HTR-8/SVneo (cell line): ENCODE measurements at places on chromosomes 12 and 14.
A peak's percentile ranks its signal among the peaks of the same experiment; 100 is the strongest.

DNA sequence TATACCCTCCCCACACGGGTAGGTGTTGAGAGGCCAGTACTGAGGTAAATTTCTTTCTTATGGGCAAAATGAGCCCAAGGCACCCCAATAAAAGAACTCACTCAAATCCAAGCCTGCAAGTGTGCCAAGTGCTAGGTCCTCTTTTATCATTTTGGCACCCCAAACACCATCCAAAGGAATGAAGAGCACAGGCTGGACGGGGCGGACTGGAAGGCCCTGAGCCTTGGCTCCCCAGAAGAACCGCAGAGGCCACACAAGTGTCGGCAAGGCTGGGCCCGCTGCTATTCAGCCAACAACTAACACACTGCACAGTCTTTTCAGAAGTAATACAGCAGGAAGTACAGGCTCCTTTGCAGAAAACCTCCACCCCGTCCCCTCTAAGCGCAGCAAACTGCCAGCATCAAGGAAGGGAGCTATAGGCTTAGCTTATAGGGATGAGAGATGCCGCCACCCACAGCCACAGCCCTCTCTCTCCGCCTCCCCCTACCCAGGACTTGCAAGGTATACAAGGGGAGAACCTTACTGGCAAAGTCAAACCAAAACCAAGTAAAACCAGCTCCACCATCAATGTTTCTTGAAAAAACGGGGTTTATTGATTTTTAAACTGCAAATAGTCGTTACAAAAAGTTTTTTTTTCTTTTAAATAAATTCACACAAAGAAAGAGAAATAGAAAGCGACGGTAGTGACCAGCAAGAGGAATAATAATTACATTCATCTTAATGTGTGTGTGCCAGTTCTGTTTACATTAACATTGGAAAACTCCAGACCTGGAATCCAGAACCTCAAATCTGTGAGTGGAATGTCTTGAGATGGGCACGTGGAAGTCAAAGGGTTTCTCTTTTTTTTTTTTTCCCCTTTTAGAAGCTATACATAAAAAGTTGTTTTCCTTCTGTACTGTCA, 5.5 kb downstream of the ZFP36L1 start:
- no peak for DNase-seq

DNA sequence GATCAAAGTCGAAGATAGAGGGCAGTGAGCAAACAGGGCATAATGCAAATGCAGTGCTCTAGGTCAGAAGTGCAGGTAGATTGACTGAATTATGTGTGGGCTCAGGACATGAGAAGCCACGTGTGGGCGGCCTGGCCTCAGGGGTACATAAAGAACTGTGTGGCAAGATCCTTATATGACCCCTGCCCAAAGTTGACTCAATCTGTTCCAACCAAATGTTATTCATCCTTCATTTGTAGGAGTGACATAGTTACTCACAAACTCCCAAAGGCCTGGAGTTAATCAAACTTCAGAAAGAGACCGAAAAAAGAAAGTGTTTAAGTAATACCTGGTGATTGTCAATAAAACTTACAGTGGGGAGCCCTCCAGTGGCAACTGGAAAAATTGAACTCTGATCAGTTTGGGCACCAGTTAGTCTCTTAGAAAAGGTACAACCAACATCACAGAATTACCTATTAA, 150.4 kb upstream of the FAR2 start:
- DNase-seq: no peak

- no peak for DNase-seq
These were observed 57.8 kb downstream of the CLMN start for GRCh38 chr14:95261616-95262510.

DNA sequence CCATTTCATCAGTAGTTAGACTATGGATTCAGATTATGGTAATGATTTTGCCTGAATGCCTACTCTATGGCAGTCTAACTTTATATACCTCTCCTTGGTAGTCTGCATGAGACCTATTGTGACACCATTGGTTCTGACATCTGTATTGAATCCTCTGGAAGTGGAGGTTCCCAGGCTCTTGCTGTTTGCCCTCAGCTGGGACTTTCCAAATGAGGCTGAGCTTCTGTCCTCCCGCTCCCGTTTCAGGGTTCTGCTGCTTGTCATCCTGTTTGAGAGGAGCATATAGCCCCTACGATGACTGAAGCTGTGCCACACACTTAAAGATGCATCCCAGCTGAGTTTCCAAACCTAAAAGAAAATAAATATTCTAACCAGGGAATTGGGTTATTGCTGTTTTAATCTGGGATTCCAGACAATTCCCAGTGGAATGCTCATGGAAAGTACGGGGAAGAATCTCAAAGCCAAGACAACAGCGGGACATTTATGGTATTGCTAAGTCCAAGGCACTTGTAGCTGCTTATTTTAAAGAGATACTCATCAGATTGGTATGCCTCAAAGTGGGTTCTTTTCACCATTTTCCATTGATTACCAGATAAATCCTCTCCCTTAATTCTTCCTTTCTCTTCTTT, 105.9 kb downstream of the ETV6 start:
- DNase-seq: no peak

DNA sequence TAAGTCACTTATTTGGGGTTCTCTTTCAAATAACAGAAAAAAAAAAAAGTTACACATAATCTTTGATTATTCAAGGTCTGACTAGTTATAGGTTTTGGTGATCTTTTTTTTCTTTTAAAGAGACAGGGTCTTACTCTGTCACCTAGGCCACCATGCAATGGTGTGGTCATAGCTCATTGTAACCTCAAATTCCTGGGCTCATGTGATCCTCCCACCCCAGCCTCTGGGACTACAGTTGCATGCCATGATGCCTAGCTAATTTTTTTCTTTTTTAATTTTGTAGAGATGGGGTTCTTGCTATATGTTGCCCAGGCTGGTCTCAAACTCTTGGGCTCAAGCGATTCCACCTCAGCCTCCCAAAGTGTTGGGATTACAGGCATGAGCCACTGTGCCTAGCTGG, 56.5 kb upstream of the CFL2 start:
- no peak for DNase-seq

GRCh38 chr12:26302776-26303175, 107.4 kb downstream of the SSPN start:
- no peak for DNase-seq

- no peak for DNase-seq
These were observed 219.6 kb downstream of the KTN1 start for GRCh38 chr14:55799508-55800095.

DNA sequence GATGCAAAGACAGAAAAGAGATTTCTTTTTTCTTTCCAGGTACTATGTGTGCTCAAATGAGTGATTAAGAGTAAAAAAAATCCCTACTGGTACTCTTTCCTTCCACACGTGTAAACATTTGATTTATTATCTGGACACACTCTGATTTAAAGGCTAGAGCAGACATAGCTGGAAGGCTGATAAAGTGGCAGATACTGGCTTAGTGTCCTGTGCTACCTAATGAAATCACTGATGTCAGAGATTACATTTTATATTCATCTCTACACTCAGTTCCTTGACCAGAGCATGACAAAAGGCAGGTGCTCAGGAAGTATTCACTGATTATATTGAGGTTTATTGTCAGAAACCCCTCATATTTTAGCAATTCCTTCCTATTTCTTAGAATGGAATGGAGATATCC, 136.6 kb upstream of the SLC38A2 start:
- no peak for DNase-seq

DNA sequence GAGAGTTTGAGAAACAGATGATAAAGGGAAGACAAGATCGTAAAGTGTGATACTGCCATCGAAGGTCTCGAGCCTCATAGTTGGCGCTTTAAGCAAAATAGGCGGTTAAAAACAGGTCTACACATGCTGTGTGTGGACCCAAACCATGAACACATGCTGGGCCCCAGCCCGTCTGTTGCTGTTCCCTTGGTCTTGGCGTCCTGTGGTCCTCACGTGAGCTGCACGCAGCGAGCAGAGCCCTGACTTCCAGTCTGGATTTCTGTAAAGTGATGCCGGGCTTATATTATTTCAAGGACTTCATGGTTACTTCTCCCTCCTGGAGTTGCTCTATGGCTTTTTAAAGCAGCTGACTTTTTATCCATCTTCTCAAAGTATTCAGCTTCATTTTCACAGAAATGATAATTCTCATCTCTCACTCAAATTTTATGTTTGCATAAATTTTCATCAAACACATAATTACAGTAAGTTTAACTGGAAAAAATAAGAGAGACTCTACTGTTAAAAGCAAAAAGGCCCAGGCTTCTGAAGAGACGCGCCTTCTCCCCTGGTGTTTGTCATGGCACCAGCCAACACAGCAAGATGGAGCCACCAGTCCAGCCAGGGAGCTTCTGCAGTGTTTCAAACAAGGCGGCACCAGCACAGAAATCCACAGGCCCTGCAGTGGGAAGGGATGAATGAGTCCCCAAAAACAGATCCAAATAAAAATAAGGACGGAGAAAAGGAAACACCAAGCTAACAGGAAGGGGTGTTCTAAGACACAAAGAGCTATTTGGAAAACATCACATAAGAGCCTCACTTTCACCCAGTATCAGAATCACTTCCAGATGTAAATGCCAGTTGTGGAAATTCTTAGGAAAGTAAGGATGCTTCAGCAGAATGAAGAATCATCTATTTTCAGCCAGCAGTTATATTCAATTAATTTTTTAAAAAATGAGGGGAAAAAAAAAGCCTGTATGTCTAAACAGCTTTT, 24.9 kb downstream of the SFSWAP start:
- DNase-seq: no peak

DNA sequence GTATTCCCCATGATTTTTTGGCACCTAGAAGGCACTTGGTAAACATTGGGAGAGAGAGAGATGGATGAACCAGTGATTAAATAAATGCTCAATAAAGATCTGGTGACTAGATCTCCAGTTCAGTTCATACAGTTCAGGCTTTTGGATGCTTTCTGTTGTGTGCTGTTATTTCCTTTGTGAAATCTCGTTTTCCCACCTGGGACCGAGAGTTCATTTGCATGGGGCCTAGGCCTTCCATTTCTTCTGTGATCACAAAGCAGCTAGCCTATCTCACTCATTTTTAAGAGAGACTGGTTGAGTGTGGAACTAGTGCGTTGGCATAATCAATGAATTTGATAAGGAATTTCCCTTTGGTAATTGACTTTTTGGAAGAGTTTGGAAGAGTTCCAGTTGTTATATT, 104.0 kb downstream of the VRK1 start:
- DNase-seq: no peak

- peak; percentile 95 for DNase-seq
These were observed 1.6 kb downstream of the SIX4 start for GRCh38 chr14:60722357-60723115.

GRCh38 chr14:100309028-100309737, 2.9 kb upstream of the SLC25A29 start:
- no peak for DNase-seq

- DNase-seq: no peak
These were observed 37.6 kb downstream of the MYF5 start for GRCh38 chr12:80754274-80754673.

DNA sequence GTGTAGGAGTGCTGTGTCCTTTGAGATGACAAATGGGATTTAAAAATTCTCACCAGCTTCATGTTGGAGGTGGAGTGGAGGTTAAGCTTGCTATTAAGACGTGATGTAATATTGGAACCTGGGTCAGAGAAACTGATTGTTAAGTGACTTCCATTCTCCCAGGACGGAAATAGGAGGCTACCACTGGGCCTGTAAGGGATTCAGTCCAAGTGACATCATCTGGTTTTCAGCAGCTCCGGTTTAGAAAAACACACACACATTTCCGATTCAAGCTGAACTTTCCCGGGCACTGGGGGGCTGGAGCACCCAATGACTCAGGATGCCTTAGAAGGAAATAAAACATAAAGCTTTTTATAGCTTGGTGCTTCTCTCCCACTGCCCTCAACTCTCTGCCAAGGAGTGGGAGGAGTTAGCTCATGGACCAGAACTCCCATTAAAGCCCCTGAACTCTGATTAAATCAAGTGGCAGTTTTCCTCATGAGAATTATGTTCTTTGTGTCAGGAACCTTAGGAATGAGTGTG, 12.4 kb downstream of the CALM1 start:
- DNase-seq: peak; percentile 79

GRCh38 chr12:21695986-21696385, 38.3 kb upstream of the LDHB start:
- no peak for DNase-seq

DNA sequence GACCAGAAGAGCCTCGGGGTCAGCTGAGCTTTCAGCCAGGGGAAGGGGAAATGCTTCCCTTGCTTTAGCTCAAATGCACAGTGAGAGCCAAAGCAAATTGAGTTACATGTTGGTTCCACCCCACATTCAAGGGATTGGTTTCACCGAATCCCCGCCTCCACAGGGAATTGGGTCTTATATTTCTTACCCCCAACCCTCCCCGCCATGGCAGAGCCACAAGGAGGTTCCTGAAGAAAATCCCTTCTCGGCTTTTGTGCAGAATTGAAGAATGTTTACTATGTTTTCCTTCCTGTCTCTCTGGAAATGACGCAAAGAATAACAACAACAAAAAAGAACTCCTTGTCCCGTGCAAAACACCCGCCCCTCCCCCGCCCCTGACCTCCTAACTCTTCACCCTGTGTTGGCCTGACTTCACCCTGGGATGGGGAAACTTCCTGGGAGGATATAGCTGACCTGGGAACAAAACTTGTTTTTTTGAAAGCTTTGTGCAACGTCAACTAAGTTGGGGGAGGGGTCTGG, 21.9 kb upstream of the CIPC start:
- no peak for DNase-seq

GRCh38 chr14:71321574-71322315, 414.5 kb downstream of the PCNX1 start:
- DNase-seq: peak; percentile 83

DNA sequence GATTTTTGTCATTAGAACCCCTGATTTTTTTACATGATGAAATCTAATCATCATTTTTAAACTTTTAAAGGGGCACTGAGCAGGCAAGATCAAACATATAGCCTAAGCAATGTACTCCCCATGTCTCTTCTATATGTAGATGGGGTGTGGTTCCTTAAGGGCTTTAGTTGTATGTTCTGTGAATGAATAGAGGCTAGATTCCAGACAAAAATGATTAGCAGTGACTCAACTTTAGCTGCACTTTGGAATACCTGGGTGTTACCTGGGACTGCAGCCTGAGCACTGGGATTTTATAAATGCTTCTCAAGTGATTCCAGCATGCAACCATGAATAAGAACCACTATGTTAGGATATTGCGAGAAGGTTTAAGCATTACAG, 256.7 kb upstream of the PLEKHG7 start:
- DNase-seq: no peak

- DNase-seq: no peak
These were observed 489 bp downstream of the CEP290 start for GRCh38 chr12:88141425-88141773.

GRCh38 chr12:104263580-104264358, 39.8 kb upstream of the EID3 start:
- no peak for DNase-seq

DNA sequence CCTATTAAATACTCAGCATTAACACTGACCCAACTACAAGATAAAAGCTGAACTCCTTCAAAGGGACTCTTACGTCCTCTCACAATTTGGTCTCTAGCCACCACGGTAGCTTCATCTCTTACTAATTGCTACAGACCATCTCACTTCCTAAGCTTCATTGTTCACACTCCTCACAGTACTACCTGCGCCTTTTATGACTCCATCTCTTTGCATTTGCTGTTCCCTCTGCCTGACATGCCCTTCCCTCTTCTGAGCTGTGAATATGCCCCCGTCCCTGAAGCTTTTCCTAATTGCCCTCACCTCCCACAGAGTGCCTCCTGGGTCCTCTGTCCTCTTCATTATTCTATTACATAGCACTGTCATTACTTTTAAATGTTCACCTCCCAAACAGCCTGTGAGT, 2.5 kb downstream of the EEA1 start:
- no peak for DNase-seq

- DNase-seq: no peak
These were observed 225.1 kb downstream of the BCAT1 start for GRCh38 chr12:24723759-24724158.

- DNase-seq: peak; percentile 73
These were observed at the start of gene GSC for GRCh38 chr14:94769391-94770250. Gene GSC (minus strand): TSS chr14:94770113. CDS start chr14:94770015, 98 bp downstream.
